Foreskin keratinocyte (primary cell): ENCODE measurements at places on chromosomes 6 and 20. TPM values are rescaled to one million over a fixed set of nuclear protein-coding genes. Genes with fewer than 3 reads are reported as not detected.

DNA sequence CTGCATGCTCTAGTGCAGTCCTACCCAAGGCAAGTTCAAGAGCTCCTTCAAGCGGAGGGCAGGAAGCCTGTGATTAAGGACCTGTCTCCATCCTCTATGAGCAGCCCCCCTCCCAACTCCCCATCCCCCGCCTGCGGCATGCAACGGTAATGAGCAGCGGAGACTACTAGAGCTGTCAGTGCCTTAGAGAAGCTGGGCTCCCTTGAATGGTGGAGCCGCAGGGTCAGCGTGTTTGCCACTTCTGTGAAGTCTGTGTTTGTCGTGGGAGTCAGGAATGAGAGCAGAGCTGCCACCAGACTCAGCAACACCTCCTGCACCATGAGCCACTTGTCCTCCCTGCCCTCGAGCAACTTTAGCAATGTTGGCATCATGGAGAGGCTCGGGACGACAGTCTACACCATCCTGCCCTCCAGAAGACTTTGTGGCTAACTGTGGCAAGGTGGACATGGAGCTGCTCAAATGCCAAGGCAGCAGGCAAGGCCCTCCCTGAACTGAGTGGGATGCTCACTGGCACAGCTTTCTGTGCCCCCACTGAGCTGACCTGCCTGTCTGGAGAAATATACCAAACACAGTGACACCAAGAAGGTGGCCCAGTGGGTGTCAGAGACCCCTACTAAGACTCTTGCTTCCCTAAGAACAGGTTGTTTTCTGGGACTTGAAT lies 23.8 kb upstream of the SYNDIG1 start:
- no peak for DNase-seq

DNA sequence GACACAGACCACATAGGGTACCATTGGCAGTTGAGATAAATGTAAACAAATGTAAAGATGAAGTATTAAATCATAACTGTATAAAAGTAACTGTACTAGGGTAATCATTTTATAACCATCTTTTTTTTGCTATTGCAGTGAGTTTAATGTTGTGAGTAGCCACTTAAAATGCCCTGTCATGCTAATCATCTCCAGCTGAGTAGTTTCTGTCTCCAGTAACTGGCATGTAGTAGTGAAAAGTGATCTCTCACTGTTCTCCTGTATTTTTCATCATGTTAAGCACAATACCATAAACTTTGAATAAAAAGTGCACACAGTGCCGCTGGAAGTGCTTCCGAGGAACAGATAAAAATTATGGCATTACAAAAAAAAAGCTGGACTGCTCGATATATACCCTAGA lies 45.0 kb upstream of the OPRM1 start:
- DNase-seq = no peak

GRCh38 chr6:50353603-50354002 lies 303.9 kb upstream of the DEFB112 start:
- no peak for DNase-seq

DNA sequence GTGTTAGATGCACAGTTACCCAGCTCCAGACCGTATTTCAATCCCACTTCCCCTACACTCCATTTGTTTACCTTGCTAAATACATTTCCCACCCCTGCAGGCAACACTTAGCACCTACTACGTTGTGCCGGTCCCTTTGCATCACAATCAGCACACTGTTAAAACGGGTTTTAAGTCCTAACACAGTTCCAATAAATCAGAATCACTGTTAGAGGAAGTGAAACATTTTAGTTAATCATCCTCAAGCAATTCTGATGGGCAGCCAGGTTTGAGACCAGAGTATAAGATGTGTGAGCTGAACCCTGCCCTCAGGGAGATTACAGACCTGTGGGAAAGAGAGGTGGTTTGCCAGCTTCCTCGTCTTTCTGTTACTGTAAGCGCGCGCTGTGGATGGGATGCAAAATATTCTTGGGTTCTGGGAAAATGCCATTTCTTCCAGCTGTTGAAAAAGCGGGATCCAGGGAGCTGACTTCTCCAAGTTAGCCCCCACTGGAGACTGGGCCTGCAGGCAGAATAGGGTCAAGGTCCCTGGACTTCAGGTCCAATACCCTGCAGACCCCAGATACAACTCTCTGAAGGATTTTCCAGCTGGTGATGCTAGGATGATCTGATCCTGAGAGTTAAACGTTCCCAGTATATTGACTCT lies 3.1 kb downstream of the ZCCHC3 start:
- DNase-seq = no peak

- DNase-seq = no peak
Measured at GRCh38 chr6:27183060-27183832, 64.3 kb upstream of the PRSS16 start.

GRCh38 chr6:154806804-154807203 lies 73.6 kb downstream of the SCAF8 start:
- DNase-seq = peak; percentile 2

DNA sequence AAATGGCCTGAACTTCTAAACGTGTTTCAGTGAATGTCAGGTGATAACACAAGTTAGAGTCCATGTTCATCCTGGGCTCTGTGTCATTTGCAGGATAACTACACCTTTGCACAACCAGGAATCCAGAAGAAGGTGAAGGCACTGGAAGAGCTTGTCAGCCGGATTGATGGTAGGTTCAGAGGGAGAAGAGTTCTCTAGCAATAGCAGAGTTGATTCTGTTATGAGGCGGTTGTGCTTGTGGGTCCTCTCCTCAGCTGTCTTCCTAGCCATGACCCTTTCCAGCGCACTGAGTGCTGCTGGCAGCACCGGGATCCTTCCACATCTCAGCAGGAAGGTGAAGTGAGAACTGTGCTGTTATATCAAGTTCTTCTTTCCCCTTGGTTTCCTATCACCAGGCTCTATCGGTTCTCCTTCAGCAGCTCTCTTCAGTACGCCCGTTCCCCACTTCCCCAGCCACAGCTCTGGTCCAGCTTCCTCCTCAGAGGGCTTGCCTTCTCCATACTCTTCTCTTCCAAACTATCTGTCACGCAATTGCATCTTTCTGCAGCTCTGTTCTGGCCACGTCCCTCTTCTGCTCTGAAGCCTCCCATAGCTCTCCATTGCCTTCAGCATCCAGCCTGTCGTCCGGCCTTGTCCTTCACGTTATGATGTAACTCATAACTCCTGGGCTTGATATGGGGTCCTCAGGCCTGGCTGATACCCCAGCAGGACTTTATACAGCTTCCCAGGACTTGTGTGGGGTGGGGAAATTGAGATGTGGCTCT lies 39.9 kb upstream of the RNF8 start:
- no peak for DNase-seq

DNA sequence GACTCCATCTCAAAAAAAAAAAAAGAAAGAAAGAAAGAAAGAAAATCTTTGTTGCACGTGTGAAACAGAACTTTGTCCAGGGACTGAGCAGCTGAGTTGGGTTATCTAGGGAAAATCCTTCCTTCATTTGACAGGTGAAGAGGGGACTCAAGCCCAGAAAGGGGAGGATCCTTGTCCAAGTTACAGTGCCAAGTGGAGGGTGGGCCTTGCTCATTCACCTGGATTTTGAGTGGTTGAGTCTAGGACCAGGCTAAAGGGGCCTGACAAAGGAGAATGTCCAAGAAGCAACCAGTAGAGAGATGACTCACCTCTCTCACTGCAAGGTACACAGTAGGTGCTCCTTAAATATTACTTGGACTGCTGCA lies 2.7 kb downstream of the TGIF2 start:
- DNase-seq = no peak

- no peak for DNase-seq
Measured at GRCh38 chr6:29747688-29748250, 24.5 kb downstream of the HLA-F start.

DNA sequence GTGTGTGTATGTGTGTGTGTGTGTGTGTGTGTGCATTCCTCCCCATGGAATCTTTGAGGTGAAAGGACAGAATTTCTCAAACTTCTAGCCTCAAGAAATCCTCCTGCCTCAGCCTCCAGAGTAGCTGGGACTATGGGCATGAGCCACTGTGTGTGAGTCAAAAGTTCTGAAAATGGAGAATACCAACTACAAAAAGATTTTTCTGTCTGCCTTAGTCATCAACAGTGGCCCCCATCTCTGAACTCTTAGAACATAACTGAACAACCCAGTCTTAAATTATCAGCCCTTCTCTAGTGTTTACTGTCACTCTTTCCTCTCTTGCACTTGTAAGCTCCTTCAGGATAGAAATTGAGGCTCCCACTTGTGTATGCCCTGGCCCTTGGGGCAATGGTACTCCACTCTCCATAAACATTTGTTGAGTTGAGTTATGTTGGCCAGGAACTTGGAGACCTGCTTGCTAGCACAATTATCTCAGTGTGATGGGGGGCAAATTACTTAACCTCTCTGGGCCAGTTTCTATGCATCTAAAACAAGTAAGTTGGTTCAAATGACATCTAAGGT lies 35.3 kb upstream of the CLIC5 start:
- no peak for DNase-seq

DNA sequence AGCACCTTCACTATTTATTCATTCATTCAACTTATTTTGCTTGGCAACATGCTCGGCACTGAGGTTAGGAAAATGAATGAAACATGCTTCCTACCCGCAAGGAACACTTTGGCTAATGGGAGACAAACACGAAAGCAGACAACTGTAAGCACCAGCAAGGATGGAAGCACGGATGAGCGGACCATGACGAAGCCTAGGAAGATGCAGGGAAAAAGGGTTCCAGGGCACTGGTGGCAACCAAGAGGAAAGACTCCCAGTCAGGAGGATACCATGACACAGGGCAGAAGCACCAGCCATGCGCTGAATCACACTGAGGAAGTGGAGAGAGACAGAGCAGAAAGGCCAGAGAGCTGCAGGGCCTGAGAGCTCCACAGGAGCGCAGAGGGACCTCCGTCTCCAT lies 9.8 kb downstream of the PDE10A start:
- no peak for DNase-seq

GRCh38 chr6:39892490-39893129 lies 41.7 kb downstream of the MOCS1 start:
- DNase-seq = peak; percentile 3

DNA sequence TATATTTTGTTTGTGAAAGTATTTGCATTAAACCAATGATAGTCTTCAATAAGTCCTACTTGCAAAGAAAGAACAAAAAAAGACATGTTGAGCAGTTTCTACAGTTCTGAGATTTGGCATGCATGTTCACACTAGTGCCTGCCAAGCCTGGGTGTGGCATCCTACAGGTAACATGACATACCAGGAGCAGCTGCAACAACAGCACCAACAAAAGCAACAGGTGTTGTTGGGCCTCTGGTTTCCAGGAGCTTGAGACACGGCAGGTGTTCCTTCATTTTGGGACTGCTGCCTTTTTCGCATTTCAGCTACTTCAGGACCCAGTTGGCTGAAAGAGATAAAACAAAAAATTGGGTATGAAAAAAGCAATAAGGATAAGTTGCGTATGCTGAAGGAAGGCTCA lies 41.2 kb upstream of the MTRF1L start:
- DNase-seq = no peak

DNA sequence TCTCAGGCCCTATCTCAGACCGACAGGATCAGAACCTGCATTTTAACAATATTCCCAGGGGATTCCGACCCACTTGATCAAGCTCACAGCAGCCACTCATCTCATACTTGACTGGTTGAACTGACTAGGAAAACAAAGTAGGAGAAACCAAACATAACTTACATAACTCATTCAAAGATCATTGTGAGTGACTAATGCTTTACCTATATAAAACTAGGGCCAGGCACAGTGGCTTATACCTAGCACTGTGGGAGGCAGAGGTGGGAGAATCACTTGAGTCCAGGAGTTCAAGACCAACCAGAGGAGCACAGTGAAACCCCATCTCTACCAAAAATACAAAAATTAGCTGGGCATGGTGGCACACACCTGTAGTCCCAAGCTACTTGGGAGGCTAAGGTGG lies 251.0 kb downstream of the ATXN1 start:
- DNase-seq = no peak

GRCh38 chr20:653110-653589 lies at the start of gene SRXN1:
TSS of gene SRXN1 (minus strand) at chr20:653200. CDS start at chr20:653185, 15 bp downstream.
- DNase-seq = peak; percentile 55

- peak; percentile 26 for DNase-seq
Measured at GRCh38 chr6:4291453-4292403, 156.4 kb upstream of the ECI2 start.

- DNase-seq = peak; percentile 79
Measured at GRCh38 chr6:3517350-3517749, 60.5 kb upstream of the SLC22A23 start.

DNA sequence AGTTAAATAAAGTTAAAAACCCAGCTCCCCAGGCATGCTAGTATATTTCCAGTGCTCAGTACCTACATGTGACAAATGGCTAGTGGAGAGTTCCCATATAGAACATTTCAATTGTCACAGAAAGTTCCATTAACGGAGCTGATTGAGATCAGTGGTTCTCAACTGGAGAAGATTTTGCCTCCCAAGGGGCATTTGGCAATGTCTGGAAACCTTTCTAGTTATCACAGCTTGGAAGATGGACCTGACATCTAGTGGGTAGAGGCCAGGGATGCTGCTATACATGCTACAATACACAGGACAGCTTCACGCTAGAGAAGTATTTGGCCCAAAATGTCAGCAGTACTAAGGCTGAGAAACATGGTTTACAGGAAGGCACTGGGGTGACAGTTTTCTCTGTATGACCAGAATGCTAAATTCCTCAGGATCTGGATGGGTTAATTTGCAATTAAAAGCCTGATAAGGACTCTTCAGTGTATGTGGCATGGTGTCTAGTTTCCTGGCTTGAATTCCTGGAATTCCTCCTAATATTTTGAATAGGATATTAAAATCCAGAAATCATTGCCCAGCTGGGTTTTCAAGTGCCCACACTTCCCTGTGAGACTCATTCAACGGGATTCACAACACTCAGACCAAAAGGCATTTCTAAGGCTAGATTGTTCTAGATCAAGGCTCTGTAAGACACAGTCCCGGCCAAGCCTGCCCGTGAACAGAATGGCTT lies 84.7 kb upstream of the SALL4 start:
- DNase-seq = no peak

GRCh38 chr6:33787954-33788693 lies 806 bp downstream of the LEMD2 start:
- peak; percentile 59 for DNase-seq

DNA sequence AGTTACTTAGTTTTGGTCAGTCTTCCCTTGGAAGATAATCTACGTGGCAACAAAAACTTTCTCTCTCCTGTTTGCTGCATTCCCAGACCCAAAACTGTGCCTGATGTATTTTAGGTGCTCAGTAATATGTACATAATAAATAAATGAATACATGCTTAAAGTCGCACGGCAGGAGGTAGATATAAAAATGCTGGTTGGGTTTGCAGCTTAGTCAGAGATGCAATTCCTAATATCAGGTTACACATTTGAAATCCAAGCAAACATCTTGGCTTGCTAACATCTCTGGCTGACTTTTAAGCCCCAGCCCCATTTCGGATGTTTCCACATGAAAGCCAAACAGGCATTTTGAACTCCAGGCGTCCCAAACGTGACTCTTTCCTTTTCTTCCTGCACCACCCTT lies 91.0 kb downstream of the KCNQ5 start:
- DNase-seq = no peak

The CCDC170 gene
- total RNA-seq = 0.41 TPM in 1 of 2 replicates, not detected in the other

The STX7 gene
- 37.9 and 38.5 TPM in 2 replicates for total RNA-seq

The BCAS1 gene
- not detected in 2 replicates for total RNA-seq

The SEL1L2 gene
- total RNA-seq = not detected in 2 replicates

The TMEM170B gene
- total RNA-seq = 0.03 and 0.07 TPM in 2 replicates

The FNDC11 gene
- 0.53 and 0.78 TPM in 2 replicates for total RNA-seq

The SYNDIG1 gene
- total RNA-seq = not detected in 2 replicates

The TSPO2 gene
- total RNA-seq = not detected in 2 replicates

The LINC00237 gene
- not detected in 2 replicates for total RNA-seq

The ZNF165 gene
- 5.3 and 6.8 TPM in 2 replicates for total RNA-seq

The NRSN2 gene
- 26.7 and 35.6 TPM in 2 replicates for total RNA-seq
